ENCODE measurements at places on chromosomes 5 and 9.

DNA sequence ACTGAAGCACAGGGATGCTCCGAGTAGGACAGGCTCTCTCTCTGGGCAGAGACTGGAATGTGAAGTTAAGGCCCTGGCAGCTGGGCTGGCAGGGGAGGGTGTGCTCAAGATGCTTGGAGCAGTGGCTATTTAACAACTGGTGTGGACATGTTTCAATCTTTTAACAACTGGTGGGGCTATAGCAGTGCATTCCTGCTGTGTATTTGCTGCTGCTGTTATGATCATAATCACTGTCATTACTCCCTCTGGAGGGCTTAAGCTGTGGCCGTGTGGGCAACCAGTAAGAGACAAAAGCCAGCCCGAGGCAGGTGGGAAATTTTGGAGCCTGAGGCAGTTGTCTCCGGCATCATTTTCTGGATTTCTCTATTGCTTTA lies 33.3 kb upstream of the PTGS1 start:
- DNase-seq, result no peak

DNA sequence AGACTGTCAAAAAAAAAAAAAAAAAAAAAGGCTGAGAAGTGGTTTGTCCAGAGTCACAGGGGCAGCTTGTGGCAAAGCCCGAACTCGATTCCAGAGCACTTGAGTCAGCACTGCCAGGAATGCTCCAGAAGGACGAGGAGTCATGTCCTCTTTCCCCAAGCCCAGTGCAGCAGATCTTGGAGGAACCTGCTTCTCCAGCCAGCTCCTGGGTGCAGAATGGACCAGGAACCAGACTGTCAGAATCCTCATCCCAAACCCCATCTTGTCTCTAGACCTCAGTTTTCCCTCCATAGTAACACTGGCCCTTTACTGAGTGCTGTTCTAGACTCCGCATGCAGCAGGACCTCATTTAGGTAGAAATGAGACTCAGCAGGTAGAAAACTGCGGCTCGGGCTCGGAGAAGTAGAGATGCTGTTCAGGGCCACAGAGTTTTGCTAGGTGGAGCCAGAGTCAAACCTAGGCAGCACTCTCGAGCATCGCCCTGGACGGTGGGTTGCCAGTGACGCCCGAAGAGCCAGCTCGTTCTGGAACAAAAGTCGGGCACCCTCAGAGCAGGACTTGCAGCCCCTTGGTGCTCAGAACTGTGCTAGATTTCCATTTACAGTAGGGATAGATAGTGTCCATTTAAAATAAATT lies 15.4 kb downstream of the CD74 start:
- DNase-seq, result no peak

DNA sequence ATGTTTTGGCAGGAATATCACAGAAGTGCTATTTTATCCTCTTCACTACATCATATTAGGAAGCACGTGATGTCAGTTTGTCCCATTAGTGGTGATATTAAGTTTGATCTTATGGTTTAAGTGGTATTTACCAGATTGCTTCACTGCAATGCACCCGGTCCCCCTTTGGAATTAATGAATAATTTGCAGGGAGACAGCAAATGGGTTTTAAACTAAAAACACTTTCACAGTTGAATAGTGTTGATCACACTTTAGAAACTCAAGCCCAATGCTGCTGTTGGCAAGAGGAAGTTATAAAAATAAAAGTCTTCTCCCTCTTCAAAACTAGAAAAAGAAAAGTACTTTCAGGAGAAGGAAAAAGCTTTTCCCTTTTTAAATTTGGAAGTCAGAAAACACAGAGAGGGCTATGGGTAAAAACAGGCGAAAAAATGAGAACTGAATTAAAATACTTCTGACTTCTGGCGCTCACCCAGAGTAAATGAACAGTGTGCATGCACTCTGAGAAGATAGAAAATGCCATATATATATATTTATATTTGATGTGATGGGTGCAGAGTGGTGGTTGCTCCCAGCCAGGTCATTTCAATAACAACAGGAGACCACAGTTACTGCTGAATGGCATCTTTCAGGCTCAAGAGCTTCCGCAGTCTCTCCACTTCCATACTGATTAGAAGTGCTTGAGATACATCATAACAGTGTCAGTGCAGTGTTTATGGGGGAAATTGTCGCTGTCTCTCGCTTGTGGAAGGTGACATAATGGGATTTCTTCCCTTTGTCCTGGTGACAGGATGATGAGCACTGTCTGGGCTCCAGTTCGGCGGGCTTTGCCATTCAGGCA lies 278.0 kb downstream of the ZSWIM6 start:
- no peak for DNase-seq

DNA sequence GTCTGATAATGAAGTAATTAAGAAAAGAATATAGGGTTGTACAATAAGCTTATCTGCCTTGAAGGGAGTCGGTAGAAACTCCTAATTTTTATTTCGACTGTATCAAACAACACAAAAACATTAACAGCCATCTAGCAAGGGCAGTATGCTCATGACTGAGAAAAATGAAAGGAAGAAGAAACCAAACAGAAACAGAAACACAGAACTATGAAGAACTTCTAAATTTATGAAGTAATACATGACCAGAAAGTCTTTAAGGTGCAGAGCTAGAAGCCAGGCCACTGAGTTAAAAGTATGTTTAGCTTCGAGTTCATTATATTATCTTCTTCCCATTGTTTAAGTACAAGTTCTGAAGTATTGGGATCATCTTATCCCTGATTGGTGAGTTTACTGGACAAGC lies 367.3 kb upstream of the C9orf72 start:
- DNase-seq, result no peak

DNA sequence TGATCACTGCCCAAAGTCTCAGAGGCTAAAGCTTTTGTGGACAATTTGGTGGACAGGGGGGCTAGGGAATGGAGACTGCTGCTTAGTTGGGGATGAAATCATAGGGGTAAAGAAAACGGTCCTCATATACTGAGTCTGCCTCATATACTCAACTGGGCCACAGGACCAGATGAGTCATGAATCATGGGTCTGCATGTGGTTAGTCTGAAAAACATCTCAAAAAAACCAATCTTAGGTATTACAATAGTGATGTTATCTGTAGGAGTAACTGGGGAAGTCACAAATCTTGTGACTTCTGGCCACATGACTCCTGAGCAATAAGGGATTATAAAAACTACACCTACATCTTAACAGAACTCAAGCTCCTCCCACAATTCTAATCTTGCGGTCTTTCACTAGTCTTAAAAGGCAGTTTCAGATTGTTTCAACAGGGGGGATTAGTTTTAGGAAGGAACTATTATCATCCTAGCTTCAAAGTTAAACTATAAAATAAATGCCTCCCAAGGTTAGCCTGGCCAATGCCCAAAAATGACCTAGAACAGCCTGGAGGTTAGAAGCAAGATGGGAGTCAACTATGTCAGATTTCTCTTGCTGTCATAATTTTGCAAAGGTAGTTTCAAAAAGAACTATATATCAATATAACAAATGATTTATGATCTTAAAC lies 17.5 kb downstream of the TMEM161B start:
- DNase-seq, result no peak

DNA sequence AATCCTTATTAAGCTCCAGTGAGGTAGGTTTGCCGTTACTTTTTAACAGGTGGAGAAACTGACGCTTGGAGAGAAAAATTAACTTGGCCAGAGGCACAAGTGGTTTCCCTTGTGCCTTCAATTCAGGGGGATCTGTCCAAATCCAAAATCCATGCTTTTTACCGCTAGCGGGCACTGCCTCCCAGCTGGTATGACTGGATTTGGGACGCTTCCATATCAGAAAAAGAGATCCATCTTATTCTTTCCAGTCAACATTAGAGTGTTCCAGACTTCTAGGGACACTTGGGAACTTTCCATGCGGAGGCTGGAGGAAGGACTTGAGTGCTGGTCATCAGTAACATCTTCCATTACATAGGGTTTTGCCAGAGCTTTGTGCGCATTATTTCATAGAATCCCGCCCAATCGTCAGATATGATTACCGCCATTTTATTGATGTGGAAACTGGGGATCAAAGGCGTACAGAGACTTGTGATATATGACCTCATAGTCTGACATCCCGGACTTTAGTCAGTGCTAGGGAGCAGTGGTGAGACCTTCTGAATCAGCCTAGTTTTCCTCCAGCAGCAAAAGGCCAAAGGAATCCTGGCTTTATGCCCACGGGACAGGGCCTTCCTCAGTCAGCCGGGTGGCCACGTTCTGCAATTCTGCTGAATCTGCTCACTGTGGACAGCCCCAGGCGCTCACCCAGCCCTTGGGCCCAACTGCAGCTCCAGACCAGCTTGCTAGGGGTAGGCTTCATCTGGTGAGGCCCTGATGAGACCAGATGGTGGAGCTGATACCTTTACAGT lies 1.1 kb upstream of the GNPDA1 start:
- DNase-seq, result no peak

DNA sequence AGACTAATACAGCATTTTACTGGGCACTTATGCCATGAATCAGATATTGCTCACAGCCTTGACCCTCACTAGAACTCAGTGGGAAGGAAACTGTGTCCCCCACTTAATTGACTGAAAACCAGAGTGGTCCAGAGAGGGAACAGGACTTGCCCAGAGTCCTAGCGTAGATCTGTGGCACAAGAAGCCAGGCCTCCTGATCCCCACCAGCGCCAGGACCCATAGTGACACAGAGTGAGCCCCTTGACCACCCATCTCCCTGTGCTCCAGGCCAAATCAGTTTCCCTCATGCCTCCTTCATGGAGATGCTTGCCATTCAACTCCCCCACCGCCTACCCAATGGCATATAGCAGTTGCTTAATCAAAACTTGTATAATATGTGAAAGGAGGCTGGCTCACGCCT lies 8.3 kb downstream of the KIF12 start:
- no peak for DNase-seq

- no peak for DNase-seq
Observed at GRCh38 chr5:177183142-177183541, 49.6 kb downstream of the NSD1 start.

DNA sequence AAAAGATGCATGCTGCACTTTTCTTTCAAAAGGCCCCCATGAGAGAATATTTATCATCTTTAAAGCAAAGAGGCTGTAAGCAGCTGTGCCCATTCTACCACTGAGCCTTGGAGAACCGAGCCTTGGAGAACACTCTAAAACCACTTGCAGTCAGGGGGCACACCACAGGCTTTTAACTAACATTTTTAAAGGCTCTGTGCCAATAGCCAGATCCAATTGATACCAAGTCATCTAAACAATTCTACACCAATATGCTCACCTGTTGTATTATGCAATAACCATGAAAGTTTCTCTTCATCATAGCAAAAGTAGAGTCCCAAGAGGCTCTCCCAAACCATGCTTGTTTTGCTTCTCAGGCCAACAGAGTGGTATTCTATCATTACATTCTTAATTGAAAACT lies 1090.5 kb upstream of the SEMA6A start:
- no peak for DNase-seq

GRCh38 chr9:36426945-36427344 lies 26.9 kb upstream of the RNF38 start:
- DNase-seq, result no peak

DNA sequence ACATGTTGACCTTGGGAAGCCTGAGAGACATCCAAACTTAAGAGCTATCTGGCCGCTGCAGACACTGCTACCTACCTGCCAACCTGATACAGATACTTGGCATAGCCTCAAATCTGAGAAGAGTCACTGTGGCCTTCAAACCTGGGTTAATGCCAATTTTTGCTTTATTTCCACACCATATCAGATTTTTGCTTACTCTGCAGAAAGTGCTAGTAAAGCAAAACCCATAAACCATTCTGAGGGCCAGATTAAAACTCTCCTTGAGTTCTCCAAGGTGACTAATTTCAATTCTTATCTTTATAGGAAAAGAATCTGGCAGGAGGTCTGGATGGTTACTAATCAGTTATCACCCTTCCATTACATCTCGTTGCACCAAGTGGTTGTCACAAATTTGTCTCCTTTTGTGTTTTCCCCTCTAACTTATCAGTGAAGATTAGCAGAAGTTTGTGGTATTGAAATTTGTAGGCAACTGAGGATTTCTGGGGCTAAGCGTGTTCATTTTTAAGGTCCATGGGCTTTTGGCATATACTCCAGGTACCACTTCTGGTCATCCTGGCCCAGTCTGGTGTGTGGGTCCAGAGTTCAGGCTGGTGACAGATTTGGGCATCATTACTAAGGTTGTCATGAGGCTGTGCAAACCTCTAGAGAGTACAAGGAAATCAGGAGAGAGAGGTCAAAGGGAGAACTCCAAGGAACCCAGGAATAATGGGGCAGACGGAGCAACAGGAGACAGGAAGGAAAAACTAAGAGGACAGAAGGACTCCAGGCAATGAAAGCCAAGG lies 177.9 kb downstream of the TSSK1B start:
- no peak for DNase-seq

GRCh38 chr5:37846786-37847310 lies 7.0 kb upstream of the GDNF start:
- no peak for DNase-seq

DNA sequence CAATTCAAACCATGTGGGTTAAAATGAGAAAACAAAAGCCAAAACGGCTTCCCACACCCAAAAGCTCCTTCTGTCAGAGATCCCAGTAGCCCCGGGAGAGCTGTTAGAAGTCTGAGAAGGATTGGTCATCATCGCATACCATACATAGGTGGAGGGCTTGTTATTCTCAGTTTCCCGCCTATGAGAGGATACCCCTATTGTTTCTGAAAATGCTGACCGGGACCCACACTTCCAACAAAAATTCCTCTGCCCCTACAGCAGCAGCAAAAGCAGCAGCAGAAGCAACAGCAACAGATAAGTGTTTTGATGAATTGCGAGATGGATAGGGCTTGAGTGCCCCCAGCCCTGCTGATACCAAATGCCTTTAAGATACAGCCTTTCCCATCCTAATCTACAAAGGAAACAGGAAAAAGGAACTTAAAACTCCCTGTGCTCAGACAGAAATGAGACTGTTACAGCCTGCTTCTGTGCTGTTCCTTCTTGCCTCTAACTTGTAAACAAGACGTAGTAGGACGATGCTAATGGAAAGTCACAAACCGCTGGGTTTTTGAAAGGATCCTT lies at the start of gene TEK:
Gene TEK (plus strand): TSS at position 245 of the 561 bp plus-strand sequence. CDS start 366 bp downstream, outside the sequence.
- DNase-seq, result no peak

GRCh38 chr9:70935856-70936255 lies 185.6 kb downstream of the TRPM3 start:
- no peak for DNase-seq

DNA sequence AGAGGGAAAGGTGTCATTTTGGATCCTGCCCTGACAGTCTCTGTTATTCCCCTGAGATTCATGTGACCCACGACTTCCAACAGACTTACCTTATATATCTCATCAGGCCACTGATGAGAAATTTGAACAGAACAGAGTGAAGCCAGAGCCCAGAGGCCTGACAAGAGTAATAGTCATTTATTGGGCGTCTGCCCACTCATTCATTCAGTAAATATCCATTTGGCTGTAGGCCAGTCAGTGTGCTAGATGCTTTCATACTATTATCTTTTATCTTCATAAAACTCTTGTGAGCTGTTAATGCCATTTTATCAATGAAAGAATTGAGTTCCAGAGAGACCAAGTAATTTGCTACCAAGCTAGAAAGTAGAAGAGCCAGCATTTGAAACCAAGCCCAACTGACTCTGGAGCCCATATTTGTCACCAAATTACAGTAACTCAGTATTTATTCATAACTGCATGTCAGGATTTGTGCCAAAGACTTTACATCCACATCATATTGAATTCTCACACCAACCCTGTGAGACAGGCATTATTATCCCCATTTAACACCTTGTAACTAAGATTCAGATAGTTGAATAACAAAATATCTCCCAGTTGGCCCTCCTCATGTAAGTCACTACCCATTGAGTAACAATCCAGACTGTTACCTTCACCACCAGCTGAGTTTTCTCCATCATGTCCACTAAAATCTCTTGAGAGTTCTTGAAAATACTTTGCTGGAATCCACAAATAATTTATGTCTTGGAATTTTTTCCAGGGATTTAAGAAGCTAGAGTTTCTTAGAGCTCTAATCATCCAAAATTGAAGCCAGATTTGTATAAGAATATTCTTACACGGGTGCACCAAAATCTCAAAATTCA lies 2.5 kb downstream of the PTPDC1 start:
- DNase-seq, result no peak

Measured in stimulated activated CD4-positive, alpha-beta T cell treated with anti-CD3 and anti-CD28 coated beads, Interleukin-12 subunit alpha, Interleukin-12 subunit beta, amount 100 ng/mL, for 24 hours (primary cell).